Left colon (tissue), 2 donors: ENCODE measurements at places on chromosomes 12 and 14. TPM values are rescaled to one million over a fixed set of nuclear protein-coding genes. Genes with fewer than 3 reads are reported as not detected.

- DNase-seq, result no peak
Observed at GRCh38 chr12:19783547-19784444, 344.5 kb downstream of the AEBP2 start.

SNX6 gene
- total RNA-seq, result 87.0 TPM

SOAT2 gene
- total RNA-seq, result not detected

ACVRL1 gene
- total RNA-seq, result 214 TPM

LRFN5 gene
- total RNA-seq, result 1.1 TPM

DNA sequence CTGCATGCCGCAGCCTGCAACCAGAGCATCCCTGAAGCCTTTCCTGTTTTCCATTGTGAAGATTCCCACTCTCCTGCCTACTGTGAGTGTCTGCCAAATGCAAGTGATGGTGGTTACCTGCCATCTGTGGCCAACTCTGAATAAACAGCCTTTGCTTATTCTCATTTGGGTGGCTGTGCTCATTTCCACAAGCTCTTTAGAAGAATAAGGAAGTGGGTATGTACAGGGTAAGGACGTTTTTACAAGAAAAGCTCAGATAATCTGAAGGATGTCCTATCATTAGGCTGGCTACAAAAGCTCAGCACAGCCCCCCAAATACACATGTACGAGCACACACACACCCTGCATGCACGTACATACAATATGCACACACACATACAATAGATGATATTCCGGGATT is 7.3 kb upstream of the RNASE1 start:
- DNase-seq, result no peak

DNA sequence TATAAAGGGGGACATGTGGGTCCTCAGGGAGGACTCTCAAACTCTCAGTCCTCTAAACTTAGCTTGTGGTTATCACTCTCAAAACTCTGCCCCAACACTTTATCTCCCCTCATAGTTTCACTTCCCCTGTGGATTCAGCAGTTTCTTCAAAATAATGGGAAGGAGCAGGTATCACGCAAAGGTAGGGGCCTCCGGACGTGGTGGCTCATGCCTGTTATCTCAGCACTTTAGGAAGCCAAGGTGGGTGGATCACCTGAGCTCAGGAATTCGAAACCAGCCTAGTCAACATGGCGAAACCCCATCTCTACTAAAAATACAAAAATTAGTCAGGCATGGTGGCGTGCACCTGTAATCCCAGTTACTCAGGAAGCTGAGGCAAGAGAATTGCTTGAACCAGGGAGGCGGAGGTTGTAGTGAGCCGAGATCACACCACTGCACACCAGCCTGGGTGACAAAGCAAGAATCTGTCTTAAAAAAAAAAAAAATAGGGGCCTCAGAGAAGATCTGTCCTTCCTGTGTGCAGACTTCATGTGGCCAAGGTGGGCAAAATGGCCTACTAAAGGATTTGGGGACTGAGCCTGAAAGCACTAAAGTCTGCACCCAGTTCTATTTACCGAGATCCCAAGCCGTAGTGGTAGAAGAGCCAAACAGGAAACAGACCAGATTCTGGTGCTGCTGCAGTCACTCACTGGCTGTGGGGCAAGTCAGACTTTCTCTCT is 6.4 kb downstream of the ITGB7 start:
- DNase-seq, result no peak

ABCD2 gene
- 0.45 TPM for total RNA-seq

DNA sequence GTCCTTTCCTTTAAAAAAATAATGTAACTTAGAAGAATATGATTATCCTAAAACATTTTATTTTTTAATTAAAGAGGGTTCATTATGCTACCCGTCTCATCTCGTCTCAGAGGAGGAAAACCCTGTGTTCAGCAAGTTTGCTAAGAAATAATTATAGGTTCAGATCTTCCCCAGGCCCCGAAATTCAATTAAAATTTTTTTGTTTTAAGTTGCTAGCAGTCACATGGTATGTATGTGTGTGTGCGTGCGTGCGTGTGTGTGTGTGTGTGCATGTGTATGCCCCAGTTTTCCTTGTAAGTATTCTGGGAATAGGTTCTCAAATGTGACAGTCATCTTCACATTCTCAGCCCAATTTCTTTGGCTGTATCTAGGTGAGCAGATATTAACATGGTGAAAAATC is 86.6 kb upstream of the HOXC13 start:
- DNase-seq, result no peak

KCNC2 gene
- total RNA-seq, result not detected

FGF23 gene
- not detected for total RNA-seq

DNA sequence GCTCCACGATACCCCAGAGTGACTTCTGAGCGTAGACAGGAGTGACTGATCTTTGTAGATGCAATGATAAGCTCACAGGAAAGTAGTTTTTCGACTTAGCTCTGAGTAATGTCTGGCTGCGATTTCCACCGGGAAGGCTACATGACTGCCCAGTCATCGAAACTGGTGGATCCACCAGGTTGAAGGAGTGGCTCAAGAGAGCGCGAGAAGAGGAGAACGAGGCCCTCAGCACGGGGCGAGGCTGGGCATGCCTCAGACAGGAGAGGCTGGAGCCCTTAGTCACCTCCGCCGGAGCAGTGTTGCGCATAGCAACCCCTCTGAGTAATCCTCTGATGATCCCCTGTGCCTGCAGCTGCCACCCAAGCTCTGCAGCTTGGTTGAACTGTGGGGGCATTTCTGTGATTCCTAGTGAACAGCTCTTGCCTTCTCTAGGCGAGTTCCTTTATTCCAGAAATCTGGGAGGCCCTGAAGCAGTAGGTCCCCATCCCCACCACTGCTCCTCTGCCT is 25.6 kb downstream of the ELK3 start:
- no peak for DNase-seq

- DNase-seq, result no peak
Observed at GRCh38 chr12:11630046-11630706, 19.3 kb upstream of the ETV6 start.

TGM1 gene
- 2.3 TPM for total RNA-seq

GRCh38 chr14:100440207-100440631 is 117.1 kb downstream of the SLC25A47 start:
- DNase-seq, result peak; percentile 78

GRCh38 chr12:108201808-108202207 is 72.7 kb downstream of the WSCD2 start:
- no peak for DNase-seq

GRCh38 chr14:87940894-87941293 is 52.1 kb downstream of the GALC start:
- no peak for DNase-seq

KCNK13 gene
- 0.59 TPM for total RNA-seq

DNA sequence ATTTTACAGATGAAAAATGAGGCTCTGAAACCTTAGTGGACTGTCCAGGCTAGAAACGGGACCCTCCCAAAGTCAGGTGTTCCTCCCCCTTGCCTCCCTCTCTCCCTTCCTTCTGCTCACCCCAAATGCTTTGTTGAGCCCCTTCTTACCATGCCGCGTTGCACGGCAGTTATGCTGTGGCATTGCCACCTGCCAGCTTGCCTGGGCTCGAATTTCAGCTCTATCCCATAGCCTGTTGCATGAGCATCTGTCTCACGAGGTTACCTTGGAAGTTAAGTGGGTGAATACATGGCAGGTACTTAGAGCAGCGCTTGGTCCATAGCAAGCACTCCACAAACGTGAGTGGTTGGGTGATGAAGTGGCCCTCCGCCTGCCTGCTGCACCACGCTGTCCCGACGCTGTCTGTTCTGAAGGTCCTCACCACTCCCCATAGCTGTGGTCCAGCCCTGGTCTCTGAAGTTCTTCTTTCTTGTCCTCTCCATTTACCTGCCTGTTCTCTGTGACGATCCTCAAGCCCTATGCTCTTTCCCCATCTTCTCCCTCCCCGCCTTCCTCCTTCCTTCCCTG is 269.9 kb downstream of the CACNA1C start:
- no peak for DNase-seq

DNA sequence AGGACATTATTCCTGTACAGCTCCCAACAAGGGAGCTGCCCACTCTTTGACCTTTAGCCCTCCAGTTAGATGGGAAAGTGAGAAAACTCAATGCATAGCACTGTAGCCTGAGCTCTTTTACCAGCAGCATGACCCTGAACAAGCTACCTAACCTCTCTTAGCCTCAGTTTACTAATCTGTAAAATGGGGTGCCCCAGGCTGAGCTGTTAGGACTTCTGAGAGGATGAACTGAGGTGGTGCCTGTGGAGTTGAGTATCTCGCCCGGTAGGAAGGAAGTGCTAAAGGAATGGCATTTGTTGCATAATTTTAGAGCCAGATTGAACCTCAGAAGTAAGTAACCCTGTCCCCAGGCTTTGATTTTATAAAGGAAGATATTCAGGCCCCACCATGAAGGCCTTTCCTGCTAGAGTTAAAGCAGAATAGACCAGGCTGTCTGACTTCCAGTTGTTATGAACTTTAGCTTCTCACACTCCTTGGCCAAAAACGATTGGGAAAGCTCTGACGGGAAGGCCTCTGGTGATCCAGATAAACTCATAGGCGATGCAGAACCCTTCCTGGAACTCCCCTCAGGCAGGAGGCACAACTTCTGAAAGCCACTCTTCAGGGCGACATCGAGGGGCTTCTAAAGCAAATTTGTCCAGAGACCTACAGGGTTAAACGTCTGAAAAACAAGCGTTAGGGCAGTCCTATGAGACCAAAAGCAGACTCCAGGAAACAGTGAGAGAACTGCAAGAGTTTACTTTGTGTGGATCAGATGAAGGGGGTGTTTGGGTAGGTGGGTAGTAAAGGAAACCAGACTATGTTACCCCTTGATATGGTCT is 2.5 kb upstream of the SERPINA10 start:
- no peak for DNase-seq

GDF3 gene
- not detected for total RNA-seq

- no peak for DNase-seq
Observed at GRCh38 chr14:103731916-103732867, 16.6 kb downstream of the ZFYVE21 start.

DNA sequence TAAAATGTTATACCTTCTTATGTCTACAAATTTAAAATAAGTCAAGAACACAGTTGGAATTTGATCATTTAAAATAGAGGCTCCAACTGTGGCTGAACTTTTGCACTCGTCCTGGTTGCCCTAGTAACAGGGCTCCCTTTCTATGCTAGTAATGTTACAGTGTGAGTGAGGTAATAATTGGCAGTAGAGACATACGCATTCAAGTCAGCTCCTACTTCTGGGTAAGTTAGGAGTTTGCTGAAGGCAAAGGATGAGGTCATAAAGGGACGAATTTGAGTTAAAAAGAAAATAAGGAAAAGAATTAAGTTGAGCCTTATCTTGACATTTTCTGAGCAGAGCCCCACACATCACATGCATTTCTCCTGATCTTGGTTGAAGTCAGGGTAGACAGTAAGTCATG is 129.1 kb downstream of the TMEM117 start:
- no peak for DNase-seq

GRCh38 chr12:34402899-34403705 is 380.8 kb downstream of the ALG10 start:
- DNase-seq, result no peak

- DNase-seq, result no peak
Observed at GRCh38 chr14:58297412-58297761, 968 bp upstream of the ARID4A start.

GRCh38 chr14:102314242-102315011 is 5.1 kb upstream of the ZNF839 start:
- DNase-seq, result peak; percentile 90

SPRYD4 gene
- total RNA-seq, result 5.2 TPM

- DNase-seq, result no peak
Observed at GRCh38 chr14:75597149-75597548, 18.7 kb downstream of the FLVCR2 start.

DNA sequence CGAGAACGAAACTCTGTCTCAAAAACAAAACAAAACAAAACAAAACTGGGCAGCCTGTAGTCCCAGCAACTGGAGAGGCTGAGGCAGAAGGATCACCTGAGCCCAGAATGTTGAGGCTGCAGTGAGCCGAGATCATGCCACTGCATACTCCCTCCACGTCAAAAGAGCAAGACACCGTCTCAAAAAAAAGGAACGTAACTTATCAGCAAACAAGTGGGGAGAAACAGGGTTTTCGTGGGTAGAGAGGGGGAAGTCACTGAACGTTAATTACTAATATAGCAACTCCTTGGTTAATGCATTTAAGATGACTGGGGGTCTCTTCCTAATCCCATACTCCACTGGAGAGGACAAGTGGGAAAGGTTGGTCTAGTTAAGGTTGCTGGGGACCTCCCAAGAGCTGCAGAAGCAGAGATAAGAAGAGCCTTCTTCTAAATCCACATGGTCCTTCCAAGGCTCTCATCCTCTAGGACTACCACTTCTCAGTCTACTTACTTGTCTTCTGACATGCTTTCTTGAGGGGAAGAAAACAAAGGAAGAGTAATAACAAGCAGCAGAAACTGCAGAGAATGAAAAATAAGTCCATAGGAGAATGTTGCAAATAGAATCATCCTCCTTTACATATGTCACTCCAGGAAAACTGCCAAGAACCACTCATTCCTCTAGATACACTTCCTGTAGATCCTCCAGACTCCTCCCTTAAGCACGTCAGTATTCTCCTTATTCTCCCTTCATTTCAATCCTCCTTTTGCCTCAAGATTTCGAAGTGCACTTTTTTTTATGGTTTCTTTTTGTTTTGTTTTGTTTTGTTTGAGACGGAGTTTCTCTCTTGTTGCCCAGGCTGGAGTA is 5.8 kb downstream of the NUMB start:
- DNase-seq, result no peak

FOXN4 gene
- total RNA-seq, result not detected

CCDC175 gene
- 0.42 TPM for total RNA-seq

KRT79 gene
- not detected for total RNA-seq

OAS1 gene
- total RNA-seq, result 104 TPM

LALBA gene
- not detected for total RNA-seq

DNA sequence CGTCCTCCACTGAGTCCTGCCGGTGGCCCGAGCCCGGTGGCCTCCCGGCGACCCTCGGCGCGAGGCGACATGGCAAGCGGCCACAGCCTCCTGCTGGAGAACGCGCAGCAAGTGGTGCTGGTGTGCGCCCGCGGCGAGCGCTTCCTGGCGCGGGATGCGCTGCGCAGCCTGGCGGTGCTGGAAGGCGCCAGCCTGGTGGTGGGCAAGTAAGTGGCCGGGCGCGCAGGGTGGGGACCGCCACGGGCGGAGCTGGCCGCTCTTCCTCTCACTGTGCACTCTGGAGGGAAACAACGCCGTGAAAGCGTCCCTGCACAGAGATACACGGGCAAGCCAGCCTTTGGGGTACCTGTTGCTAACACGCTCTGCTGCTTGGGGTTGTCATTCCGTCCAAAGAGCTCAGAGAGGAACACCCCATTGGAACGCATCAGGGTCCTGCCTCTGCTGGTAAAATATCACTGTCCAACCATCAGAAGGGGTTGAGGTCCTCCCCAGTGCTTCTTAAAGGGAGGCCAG is at the start of gene AMDHD1:
Gene AMDHD1, plus strand, starts transcription at position 2 of the 513 bp plus-strand sequence. Its CDS starts 68 bp downstream, at position 70.
- peak; percentile 40 for DNase-seq

GRCh38 chr12:128137140-128137539 is 129.8 kb upstream of the TMEM132C start:
- DNase-seq, result no peak

- no peak for DNase-seq
Observed at GRCh38 chr14:77139540-77140358, 1.8 kb downstream of the ZDHHC22 start.

DNA sequence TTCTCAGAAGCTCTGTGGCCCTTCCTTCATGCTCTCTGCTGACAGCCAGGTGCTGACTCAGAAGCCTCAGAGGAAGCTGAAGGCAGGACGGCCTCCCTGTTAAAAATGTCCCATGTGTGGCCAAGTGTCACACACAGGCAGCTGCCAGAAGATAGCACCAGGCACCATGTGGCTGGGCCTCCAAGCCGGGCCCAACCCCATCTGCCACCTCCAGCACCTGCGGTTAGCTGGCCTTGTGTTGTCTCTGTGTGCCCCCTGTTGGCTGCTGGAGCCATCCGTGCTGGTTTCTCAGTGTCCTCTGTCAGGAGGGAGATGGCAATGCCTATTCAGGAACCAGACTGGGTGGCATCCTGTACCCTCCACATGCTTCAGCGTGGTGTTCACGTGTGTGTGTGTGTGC is 63.2 kb downstream of the TSPAN11 start:
- peak; percentile 37 for DNase-seq

INHBE gene
- not detected for total RNA-seq
